Activated T-helper 1 cell treated with anti-CD3 and anti-CD28 coated beads, Interleukin-12 subunit alpha, Interleukin-12 subunit beta, Interleukin-2, Interleukin-4 antibody, amounts not matched to agents 30 ng/mL and 10 ng/mL and 1 ng/mL, durations not matched to agents 14 hours and 24 hours and 36 hours (primary cell): ENCODE measurements at places on chromosomes 11 and 22. TPM values are rescaled to one million over a fixed set of nuclear protein-coding genes. Genes with fewer than 3 reads are reported as not detected.

GRCh38 chr11:304915-305843 lies 2.4 kb upstream of the IFITM2 start:
- peaks cover 7% of the 10 kb centered on the region for H3K36me3 ChIP-seq
- no peak overlapping the region for H3K4me3 ChIP-seq
- no peak for DNase-seq
- no peak overlapping the region for H3K27ac ChIP-seq
- peaks cover 10% of the 10 kb centered on the region for H3K27me3 ChIP-seq
- H3K4me1 ChIP-seq, result peaks cover 43% of the 10 kb centered on the region

DNA sequence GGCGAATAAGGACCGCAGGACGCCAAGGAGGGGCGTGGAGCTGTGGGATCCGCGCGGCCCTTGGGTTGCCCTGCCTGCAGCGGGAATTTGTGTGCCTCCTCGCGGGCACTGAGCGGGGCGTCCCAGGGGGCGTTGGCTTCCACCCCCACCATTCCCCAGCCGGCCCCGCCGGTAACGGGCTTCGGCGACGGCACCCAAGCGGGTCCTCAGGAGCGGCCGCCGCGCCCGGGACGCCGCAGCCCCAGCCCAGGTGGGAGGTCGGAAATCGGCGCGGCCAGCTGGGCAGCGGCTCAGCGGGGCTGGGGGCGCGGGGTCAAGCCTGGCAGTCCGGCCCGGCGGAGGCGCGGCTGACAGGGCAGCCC lies 320 bp downstream of the CLTCL1 start:
- peak overlapping the region; percentile 78 for H3K4me3 ChIP-seq
- H3K4me1 ChIP-seq, result peaks cover 24% of the 10 kb centered on the region
- peaks cover 44% of the 10 kb centered on the region for H3K27me3 ChIP-seq

DNA sequence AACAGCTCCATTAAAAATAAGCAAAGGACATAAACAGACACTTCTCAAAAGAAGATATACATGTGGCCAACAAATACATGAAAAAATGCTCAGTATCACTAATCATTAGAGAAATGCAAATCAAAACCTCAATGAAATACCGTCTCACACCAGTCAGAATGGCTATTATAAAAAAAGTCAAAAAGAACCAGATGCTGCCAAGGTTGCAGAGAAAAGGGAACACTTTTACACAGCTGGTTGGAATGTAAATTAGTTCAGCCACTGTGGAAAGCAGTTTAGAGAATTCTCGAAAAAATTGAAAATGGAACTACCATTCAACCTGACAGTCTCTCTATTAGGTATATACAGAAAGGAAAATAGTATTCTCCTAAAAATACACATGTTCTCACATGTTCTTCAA lies 102.4 kb upstream of the FIBIN start:
- no peaks in the 10 kb centered on the region for H3K27me3 ChIP-seq
- H3K4me3 ChIP-seq, result no peak overlapping the region
- H3K36me3 ChIP-seq, result no peaks in the 10 kb centered on the region
- H3K4me1 ChIP-seq, result no peaks in the 10 kb centered on the region
- no peak overlapping the region for H3K27ac ChIP-seq
- DNase-seq, result no peak

Gene OR51B5
- not detected in 2 replicates for total RNA-seq

Gene PRDM10
- 13.6 and 14.5 TPM in 2 replicates for total RNA-seq

DNA sequence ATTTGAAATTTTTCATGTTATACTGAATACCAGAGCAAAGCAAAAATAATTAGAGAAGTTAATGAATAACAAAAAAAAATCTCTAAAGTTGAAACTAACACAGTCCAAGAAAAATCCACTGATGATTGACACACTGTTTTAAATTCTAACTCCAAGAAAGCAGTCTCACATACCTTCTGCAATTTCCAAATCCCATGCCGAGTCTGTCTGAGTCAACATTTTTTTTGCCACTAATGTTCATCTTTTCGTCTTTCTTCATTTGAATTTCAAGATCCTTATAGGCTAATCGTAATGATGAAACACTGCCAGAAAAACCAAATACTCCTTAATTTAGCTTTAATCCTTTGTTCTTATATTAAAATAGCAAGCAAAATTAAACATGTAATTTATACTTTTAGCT lies 39.5 kb downstream of the ARFGAP3 start:
- H3K36me3 ChIP-seq, result peaks cover 29% of the 10 kb centered on the region
- no peak for DNase-seq
- no peak overlapping the region for H3K27ac ChIP-seq
- H3K4me3 ChIP-seq, result no peak overlapping the region
- H3K27me3 ChIP-seq, result no peaks in the 10 kb centered on the region
- H3K4me1 ChIP-seq, result peaks cover 6% of the 10 kb centered on the region

GRCh38 chr11:58963551-58964104 lies 24.3 kb downstream of the GLYATL1 start:
- H3K4me1 ChIP-seq, result no peaks in the 10 kb centered on the region
- no peaks in the 10 kb centered on the region for H3K27me3 ChIP-seq
- no peak overlapping the region for H3K4me3 ChIP-seq
- no peak overlapping the region for H3K27ac ChIP-seq
- DNase-seq, result no peak
- no peaks in the 10 kb centered on the region for H3K36me3 ChIP-seq

Gene GP1BB
- not detected in 2 replicates for total RNA-seq

DNA sequence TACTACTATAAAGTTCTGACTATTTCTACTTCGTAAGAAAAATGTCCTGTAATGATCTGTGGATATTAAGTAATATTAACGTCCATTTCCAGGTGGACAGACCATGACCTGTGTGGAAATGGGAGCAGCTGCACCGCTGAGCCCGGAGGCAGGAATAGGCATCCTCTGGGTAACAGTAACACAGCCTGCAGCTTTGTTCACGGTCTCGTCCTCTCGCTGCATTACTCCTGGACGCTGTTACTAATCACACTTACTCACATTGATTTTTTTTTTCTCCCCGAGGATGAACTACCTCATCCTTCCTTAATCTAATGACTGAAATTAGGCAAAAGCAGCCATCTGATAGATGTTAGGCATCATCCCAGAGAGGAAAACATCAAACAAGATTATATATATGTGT lies 345.7 kb upstream of the NARS2 start:
- no peak overlapping the region for H3K27ac ChIP-seq
- no peak for DNase-seq
- H3K27me3 ChIP-seq, result peaks cover 4% of the 10 kb centered on the region

DNA sequence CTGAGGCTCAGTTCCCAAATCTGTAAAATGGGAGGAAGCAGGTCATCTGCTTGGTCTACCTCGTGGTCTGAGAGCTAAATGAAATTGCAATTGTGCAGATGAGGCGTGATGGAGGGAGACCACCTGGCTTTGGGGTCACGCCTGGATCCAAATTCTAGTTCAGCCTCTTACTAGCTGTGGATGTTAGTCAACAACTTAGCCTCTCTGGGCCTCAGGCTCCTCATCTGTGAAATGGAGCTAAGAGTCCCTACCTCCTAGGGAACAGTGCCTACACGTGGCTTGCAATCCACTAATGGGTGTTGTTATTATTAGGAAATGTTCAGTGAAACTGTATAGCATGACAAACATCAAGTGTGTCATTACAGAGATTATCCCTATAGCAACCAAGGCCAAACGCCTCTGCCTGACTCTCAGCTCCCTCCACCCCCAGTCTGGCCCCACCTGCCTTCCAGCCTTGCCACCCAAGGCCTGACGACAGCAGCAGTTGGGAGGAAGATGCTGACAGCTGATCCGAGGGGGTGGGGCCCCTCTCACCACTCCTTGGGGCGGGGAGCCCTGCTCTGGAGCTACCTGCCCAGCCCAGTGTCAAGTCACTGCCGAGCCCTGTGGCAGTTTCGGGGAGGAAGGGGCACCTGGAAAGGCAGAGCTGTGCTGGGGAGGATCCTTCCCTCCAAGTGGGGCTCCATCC lies 1.7 kb upstream of the RHOD start:
- no peak overlapping the region for H3K27ac ChIP-seq
- H3K4me3 ChIP-seq, result no peak overlapping the region
- H3K36me3 ChIP-seq, result no peaks in the 10 kb centered on the region
- H3K4me1 ChIP-seq, result peaks cover 10% of the 10 kb centered on the region
- H3K27me3 ChIP-seq, result peaks cover 18% of the 10 kb centered on the region

Gene APLNR
- not detected in 2 replicates for total RNA-seq

DNA sequence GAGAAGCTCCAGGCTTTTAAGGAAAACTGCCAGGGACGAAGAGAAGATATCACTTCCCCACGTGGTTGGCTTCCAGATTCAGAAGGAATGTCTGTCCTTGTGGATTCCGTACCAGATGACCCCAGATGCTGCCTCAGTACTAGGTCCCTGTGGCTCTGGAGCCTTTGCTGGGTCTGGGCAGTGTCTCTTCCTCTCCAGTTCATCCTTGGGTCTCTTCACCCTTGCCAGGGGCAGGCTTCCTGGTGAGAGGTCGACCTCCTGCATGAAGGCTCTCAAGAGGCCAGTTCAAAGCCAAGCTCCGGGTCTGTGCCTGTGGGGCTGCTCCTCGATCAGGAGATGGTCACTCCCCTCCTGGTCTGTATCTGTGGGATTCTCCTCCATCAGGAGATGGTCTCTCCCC lies 74.7 kb upstream of the B3GAT1 start:
- no peaks in the 10 kb centered on the region for H3K27me3 ChIP-seq
- H3K36me3 ChIP-seq, result no peaks in the 10 kb centered on the region
- DNase-seq, result no peak
- H3K4me1 ChIP-seq, result no peaks in the 10 kb centered on the region
- no peak overlapping the region for H3K27ac ChIP-seq
- H3K4me3 ChIP-seq, result no peak overlapping the region

- peaks cover 27% of the 10 kb centered on the region for H3K36me3 ChIP-seq
- no peaks in the 10 kb centered on the region for H3K27me3 ChIP-seq
- DNase-seq, result peak; percentile 3
- peaks cover 41% of the 10 kb centered on the region for H3K4me1 ChIP-seq
These were observed 1.1 kb downstream of the EED start for GRCh38 chr11:86245369-86246292.

DNA sequence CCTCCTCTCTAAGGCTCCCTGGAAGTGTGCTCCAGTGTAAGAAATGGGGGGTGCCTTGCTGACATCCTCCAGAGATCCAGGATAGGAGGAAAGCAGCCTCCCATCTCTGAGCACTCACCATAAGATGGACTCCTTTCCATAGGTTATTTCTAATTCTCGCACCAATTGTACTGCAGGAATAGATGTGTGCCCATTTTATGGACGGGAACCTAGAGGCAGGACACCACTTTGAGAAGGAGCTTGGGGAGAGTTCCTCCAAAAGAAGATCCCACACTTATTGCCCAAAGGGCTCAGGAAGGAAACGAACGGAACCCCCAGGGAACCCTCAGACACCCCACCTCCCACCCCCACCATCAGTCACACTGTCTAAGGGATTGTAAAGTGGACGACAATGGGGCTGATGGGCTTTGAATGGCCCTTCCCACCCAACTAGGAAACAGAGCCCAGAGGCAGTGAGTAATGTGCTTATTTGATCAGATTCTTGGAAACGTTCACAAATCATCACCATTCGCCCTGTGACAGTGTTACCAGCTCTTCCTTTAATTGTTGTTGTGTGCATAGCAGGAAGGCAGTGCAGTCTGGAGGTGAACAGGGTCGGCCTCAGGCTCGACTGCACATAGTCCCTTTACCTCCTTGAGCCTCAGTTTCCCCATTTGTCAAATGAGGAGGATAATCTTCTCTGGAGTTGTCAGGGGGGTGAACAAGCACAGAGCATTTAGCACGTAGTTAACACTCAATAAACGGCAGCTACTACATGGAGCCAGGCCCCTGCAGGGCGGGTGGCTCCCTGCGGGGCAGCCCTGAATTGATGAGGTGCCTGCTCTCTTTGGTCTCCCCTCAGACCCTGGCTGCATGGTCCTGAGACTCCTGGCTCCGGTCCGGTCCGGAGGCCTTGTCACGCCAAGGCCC lies 8.4 kb upstream of the MN1 start:
- H3K4me3 ChIP-seq, result no peak overlapping the region

- DNase-seq, result no peak
- H3K27me3 ChIP-seq, result no peaks in the 10 kb centered on the region
- H3K4me1 ChIP-seq, result peaks cover 15% of the 10 kb centered on the region
These were observed 40.6 kb downstream of the MUC6 start for GRCh38 chr11:995752-996420.

GRCh38 chr11:94129512-94130297 lies 1.1 kb downstream of the PANX1 start:
- peaks cover 26% of the 10 kb centered on the region for H3K4me1 ChIP-seq
- H3K36me3 ChIP-seq, result no peaks in the 10 kb centered on the region
- H3K27me3 ChIP-seq, result no peaks in the 10 kb centered on the region
- H3K27ac ChIP-seq, result no peak overlapping the region
- DNase-seq, result peak; percentile 26

DNA sequence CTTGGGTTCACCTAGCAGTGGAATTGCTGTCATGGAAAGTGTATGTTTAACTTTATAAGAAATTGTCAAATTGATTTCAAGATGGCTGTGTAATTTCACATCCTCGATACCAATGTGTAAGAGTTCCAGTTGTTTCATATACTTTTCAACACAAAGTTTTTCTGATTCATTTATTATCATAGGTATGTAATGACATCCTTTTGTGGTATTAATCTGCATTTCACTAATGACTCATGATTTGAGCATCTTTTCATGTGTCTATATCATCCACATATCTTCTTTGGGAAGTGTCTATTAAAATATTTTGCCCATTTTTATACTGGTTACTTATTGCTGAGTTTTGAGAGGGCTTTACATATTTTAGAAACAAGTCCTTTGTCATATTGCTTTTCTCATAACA lies 17.0 kb upstream of the GLYATL1B start:
- H3K27ac ChIP-seq, result no peak overlapping the region
- H3K36me3 ChIP-seq, result no peaks in the 10 kb centered on the region
- peaks cover 26% of the 10 kb centered on the region for H3K27me3 ChIP-seq
- H3K4me3 ChIP-seq, result no peak overlapping the region
- DNase-seq, result no peak

Gene PARVG
- 50.6 and 52.8 TPM in 2 replicates for total RNA-seq

GRCh38 chr11:108734956-108735559 lies 70.2 kb downstream of the DDX10 start:
- peaks cover 14% of the 10 kb centered on the region for H3K36me3 ChIP-seq
- peak overlapping the region; percentile 41 for H3K27ac ChIP-seq
- no peak for DNase-seq
- peaks cover 37% of the 10 kb centered on the region for H3K4me1 ChIP-seq
- H3K4me3 ChIP-seq, result no peak overlapping the region
